ENCODE measurements at places on chromosomes 12 and 14. TPM values are rescaled to one million over a fixed set of nuclear protein-coding genes. Genes with fewer than 3 reads are reported as not detected.
A peak's percentile ranks its signal among the peaks of the same experiment; 100 is the strongest.

GRCh38 chr12:6563448-6564050 is 4.5 kb downstream of the NOP2 start:
- peaks cover 66% of the 10 kb centered on the region for H3K36me3 ChIP-seq
- no peak overlapping the region for H3K27ac ChIP-seq
- no peak overlapping the region for H3K4me3 ChIP-seq
- H3K4me1 ChIP-seq = peaks cover 9% of the 10 kb centered on the region

DNA sequence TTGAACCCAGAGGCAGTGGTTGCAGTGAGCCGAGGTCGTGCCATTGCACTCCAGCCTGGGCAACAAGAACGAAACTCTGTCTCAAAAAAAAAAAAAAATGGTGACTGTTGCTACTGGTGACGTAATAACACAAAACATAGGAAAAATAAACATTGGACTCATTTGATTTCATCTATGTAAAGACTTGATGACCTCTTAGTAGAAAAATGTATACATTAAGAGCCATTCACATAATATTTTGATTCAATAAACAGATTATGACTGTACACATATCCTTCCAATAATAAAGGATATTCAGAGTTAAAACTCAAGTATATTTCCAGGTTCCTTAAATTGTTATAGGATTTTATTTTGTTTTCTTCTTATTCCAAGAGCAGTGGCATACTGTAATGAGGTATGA is 65.7 kb upstream of the AEBP2 start:
- no peak overlapping the region for H3K27ac ChIP-seq
- H3K4me3 ChIP-seq = no peak overlapping the region

DNA sequence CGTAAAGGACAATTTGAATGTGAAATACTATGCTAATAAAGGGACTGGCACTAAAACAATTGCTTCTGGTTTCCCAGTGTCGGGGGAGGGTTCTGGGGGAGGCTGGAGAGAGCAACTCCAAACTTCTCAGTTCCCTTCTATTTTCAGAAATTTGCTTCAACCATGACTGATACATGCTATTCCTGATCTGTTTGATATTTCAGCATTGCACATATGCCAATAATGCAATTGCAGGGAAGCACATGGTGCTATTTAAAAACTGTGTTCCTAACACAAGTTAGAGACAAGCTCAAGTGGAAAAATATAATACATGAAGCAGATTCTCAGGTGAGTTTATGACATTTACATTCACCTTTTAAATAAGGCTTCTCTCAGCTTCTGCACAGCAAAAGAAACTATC is 188.9 kb downstream of the RIMBP2 start:
- DNase-seq = no peak
- H3K4me3 ChIP-seq = no peak overlapping the region
- H3K27me3 ChIP-seq = no peaks in the 10 kb centered on the region
- no peaks in the 10 kb centered on the region for H3K36me3 ChIP-seq

DNA sequence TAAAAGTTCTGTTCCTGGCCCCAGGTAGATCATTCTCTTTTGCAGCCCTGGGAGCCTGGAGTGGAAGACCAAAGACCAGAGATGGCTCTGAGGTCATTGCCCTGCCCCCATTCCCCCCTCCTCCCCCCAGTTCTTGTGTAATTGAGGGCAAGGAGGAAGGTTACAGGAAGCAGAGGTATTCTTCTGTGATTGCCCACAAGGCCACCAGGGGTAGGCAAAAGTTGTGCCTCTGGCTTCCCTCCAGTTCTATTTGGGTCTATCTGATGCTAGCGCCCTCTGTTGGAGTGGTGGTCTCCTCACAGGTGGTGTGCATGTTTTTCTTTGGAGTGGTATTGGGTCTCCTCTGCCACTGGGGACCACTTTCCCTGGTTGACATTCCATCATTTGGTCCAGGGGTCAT is 41.2 kb upstream of the CRY1 start:
- no peaks in the 10 kb centered on the region for H3K4me1 ChIP-seq
- no peak for DNase-seq
- no peaks in the 10 kb centered on the region for H3K27me3 ChIP-seq
- H3K4me3 ChIP-seq = no peak overlapping the region

GRCh38 chr12:93539821-93540220 is 32.7 kb upstream of the SOCS2 start:
- no peaks in the 10 kb centered on the region for H3K36me3 ChIP-seq
- H3K4me1 ChIP-seq = no peaks in the 10 kb centered on the region
- DNase-seq = no peak
- H3K27ac ChIP-seq = no peak overlapping the region

- DNase-seq = no peak
- H3K27ac ChIP-seq = no peak overlapping the region
- H3K4me3 ChIP-seq = peak overlapping the region; percentile 5
These were observed 192.4 kb downstream of the DACT1 start for GRCh38 chr14:58830121-58830520.

- peak overlapping the region; percentile 89 for H3K27ac ChIP-seq
- peak; percentile 65 for DNase-seq
- no peaks in the 10 kb centered on the region for H3K36me3 ChIP-seq
- H3K27me3 ChIP-seq = no peaks in the 10 kb centered on the region
- H3K4me1 ChIP-seq = peaks cover 5% of the 10 kb centered on the region
These were observed 268 bp downstream of the NDUFB1 start for GRCh38 chr14:92121207-92121669.

DNA sequence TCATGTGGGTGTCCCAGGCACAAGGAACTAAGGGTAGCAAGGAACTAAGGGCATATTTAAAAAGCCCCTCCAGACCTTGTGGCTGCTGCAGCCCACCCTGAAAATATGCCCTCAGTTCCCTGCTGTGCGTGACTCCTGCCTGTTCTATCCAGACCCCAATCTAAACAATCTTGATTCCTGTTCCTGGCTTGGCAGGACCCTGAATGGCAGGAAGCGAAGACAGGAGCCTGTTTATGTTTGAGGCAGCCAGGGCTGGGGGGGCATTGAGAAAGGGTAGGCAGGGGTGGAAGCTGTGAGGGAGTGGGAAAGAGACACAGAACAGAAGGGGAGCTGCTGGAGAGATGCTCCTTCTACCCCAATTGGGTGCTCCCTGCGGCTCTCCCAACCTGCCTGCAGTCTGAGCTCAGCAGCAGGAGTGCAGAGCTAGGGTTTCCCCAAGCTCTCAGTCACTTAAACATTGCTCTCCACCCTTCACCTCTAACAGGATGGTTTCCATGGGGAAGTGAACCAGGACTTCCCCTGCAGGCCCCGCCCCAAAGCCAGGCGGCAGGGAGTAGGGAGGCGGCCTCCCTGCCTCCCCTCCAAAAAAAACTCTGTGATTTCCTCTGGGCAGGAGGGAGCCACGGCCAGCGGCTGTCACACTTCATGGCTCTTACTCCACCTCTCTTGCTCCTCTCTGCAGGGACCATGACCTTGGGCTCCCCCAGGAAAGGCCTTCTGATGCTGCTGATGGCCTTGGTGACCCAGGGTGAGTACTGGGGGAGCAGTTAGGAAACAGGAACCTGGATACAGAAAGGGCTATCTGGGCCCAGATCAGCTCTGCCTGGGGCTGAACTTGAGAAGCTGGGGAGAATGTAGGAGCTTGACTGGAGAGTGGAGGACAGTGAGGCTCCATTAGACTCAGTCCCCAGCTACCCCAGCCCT is 4.7 kb downstream of the ACVRL1 start:
- no peaks in the 10 kb centered on the region for H3K27me3 ChIP-seq
- H3K36me3 ChIP-seq = no peaks in the 10 kb centered on the region
- H3K27ac ChIP-seq = peak overlapping the region; percentile 60
- peaks cover 7% of the 10 kb centered on the region for H3K4me1 ChIP-seq
- no peak for DNase-seq

GRCh38 chr12:79023261-79023660 is 158.7 kb downstream of the SYT1 start:
- no peak overlapping the region for H3K27ac ChIP-seq
- H3K4me3 ChIP-seq = no peak overlapping the region
- DNase-seq = no peak
- no peaks in the 10 kb centered on the region for H3K36me3 ChIP-seq

KLHDC1 gene
- 2.3 TPM for total RNA-seq

PCED1B gene
- total RNA-seq = 2.3 TPM

Measured in Peyer's patch (tissue), 4 donors.